Activated CD4-positive, alpha-beta T cell treated with anti-CD3 and anti-CD28 coated beads, Interleukin-2, amount 50 U/mL, for 4 hours (primary cell): ENCODE measurements at places on chromosomes 11 and 22.

DNA sequence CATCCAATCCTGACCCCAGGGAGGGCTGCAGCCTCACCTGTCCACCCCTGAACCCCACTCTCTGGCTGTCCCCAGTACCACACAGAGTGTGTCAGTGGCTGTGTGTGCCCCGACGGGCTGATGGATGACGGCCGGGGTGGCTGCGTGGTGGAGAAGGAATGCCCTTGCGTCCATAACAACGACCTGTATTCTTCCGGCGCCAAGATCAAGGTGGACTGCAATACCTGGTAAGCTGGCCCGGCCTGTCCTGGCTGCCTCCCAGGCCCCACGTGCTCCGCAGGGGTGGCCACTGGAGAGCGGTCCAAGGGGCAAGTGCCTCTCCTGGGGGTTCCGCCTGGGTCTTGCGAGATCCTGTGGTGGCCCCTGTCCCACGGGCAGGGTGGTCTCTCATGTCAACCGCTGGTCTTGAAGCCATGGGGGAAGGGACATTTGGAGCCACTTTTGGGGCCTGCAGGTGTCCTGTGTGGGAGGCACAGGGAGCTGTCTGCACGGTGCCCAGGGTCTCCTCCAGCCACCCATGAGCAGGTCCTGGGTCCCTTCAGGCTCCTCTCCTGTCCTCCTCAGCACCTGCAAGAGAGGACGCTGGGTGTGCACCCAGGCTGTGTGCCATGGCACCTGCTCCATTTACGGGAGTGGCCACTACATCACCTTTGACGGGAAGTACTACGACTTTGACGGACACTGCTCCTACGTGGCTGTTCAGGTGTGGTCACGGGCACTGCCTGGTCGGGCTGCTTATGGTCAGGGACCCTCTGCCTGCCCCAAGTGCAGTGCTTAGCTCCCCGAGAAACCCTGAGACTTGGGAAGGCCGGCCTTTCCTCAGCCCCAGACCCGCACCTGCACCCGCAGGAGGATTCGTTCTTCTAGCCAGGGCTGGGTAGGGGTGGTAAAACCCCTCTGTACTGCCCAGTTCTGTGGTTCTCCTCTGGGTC, 11.8 kb downstream of the MUC2 start:
- no peak for DNase-seq

- no peak for DNase-seq
Observed at GRCh38 chr11:116328851-116329250, 443.9 kb downstream of the BUD13 start.

DNA sequence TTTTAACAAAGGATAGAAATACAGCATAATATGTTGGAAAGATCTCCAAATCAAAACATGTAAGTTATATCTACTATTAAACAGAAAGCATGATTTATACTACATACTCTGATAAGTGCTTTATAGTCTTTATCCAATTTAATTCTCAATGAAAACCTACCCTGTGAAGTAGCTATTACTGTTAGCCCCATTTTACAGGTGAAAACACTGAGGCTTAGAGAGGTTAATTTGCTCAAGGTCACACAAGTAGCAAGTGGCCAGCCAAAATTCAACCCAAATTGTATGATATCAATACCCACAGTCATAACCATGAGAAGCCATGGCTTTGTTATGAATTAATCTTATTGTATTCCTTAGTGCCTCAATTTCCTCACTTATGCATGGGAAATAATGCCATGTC, 675 bp upstream of the OR5AN1 start:
- no peak for DNase-seq

- DNase-seq, result no peak
Observed at GRCh38 chr11:78732246-78732645, 157.6 kb upstream of the NARS2 start.

- DNase-seq, result no peak
Observed at GRCh38 chr11:46553814-46554212, 40.0 kb downstream of the AMBRA1 start.

GRCh38 chr11:11243590-11244469, 109.2 kb downstream of the CSNK2A3 start:
- DNase-seq, result no peak
